Activated naive CD4-positive, alpha-beta T cell treated with anti-CD3 and anti-CD28 coated beads, Interleukin-2, amount 50 U/mL, for 16 hours (primary cell): ENCODE measurements at places on chromosomes 5 and 9.

- no peak for DNase-seq
These were observed 249.0 kb downstream of the MLLT3 start for GRCh38 chr9:20373263-20373662.

GRCh38 chr5:27015758-27016157 is 22.6 kb downstream of the CDH9 start:
- DNase-seq: no peak

DNA sequence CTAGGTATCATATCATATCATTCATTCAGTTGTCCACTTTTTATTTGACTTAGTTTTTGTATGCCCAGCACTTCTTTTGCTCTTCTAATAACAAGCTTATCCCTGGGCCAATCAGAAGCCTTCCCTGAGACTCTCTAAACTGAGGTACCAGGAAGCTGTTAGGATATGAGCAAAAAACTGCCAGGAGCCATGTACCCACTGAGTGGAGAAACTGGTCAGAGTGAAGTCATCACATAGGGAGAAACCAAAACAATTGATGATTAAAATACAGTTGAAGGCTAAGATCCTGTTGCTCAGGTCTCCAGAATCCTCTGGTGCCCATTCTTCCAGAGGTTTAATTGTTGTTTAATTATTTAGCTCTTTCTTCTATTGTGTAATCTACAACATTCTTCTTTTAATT is 120.2 kb downstream of the KIAA0825 start:
- no peak for DNase-seq

GRCh38 chr5:9350301-9350797 is 195.5 kb downstream of the SEMA5A start:
- DNase-seq: no peak

- no peak for DNase-seq
These were observed 29.3 kb upstream of the GNA14 start for GRCh38 chr9:77677397-77677796.

GRCh38 chr5:2556375-2556966 is 195.0 kb downstream of the IRX2 start:
- DNase-seq: no peak

DNA sequence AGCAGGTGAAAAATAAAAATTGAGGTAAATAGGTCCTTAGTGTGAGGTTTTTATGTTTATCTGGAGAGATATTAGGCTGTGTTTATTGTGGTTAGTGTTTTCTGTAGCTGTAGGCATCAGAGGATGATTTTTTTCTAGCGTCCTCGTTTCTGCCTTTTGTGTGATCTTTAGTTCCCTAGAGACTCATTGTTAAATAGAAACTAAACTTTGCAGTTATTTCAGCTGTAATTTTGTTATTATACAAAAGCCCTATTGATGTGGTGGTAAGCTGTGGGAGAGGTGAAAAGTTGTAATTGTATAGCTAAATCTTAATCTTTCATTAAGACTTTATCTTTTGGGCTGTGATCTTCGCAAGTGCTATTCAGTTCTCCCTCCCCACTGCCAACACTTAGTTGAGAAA is 340.3 kb downstream of the CYLC2 start:
- DNase-seq: no peak

DNA sequence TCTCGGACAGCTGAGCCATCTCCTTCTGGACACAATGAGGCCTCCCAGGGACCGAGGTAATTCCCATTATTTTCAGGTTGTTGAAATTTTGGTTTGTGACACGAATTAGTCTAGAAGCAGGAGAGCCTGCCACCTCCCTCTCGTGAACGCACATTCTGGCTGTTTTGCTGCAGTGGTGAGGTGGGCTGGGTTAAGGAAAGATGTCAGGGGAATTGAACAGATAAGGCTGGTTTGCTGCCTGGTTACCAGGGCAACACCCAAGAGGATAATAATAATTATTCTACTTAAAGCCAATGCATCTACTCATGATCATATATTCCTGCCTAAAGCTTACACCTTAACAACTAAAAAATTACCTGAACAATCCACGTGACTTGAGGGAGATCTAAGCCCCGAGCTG is 38.1 kb downstream of the DDX31 start:
- no peak for DNase-seq

DNA sequence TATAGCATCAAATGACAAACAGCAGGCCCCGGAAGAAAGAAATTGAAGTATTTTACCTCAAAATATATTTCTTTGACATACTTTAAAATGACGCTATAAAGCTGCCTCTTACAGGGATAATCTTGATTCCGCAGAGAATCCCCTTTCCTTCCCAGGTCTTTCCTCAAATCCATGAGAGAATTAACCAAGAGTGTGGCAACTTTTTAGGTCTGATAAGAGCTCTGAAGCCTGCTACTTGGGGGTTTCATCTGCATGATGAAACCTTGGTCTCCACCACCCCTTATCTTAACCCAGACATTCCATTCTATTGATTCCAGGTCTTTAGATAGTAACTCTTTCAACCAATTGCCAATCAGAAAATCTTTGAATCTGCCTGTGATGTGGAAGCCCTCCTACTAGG is 173.8 kb downstream of the CEMIP2 start:
- no peak for DNase-seq

DNA sequence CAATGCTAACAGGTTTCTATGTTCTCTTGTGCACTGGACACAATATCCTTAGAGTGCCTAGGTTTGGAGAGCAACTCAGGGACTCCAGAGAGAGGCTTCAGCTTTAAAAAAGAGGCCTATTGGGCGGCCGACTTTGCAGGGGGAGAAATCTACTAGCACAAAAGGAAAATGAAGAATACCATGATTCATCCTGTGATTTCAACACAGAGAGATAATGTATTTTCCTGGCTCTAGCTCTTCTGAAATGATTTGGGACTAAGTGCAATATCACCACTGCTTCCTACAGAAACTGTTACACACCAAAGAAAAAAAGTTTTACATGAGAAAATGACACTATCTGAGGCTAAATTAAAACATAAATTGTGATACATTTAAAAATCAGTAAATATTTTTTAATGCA is 146.1 kb upstream of the TSLP start:
- DNase-seq: no peak

DNA sequence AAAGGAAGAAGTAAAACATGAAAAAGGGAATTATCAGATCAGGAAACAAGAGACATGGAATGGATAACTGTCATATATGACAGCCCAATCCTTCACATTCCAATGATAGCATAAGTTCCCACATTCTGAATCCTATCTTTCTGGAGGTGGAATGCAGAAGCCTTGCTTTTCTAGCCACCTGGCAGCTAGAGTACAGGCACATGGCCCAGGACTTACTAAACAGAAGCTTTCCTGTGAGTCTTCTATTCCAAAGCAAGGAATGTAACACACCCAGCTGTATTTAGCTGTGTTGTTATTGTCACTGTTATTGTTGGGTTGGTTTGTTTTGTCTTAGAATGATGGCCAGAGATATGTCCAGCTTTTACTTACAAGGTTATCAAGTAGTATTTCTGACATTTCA is 780.5 kb upstream of the ZNF608 start:
- no peak for DNase-seq

DNA sequence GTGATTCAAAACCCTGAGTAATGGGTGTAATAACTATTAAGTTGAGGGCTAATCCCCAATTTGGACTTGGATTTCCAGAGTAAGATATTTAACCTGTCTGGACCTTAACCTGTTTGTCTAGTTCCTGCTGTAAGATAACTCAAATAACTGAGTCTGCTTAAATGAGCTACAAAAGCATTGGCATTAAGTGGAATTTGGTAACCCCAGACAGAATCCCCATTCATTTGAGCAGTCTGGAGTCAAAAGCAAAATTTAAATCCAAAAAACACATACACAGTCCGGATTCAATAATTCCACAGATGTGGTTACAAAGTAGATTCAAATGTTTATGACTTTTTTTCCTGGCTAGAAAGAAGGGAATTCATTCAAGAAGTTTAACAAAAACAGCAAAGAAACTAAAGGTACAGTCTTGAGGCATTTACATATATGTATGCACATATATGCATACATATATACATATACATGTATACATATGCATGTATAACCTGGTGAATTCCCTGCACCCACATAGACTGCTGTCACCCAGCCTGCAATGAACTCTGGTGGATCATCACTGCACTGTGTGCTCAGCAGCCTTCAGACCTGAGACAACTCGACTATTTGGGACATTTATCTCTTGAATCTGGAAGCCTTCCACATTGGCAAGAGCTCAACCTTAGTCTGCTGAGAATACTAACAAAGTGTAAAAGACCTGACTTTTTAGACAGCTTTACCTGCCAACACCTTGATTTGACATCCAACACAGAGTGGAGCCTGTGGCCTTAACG is 205.4 kb downstream of the LURAP1L start:
- DNase-seq: no peak

- DNase-seq: peak; percentile 81
These were observed 572 bp upstream of the MAN2A1 start for GRCh38 chr5:109688970-109689739.

DNA sequence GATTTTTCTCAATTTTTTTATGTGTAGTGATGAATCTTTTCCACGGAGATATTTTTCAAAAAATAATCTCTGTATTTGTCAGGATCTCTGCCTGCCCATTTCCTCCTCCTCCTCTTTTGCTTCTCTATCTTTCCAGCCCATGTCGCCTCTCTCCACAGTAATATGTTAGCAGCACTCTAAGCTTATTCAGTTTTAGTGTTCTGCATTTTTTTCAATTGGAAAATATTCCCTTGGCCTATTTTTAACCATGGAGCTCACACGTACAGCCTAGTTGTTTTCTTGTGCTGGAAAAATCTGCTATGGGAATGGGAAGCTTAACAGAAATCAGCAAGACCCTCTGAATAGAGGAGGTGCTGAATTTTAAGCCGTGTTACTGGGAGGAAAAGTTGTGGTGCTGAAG is 16.3 kb downstream of the TRPC7 start:
- no peak for DNase-seq

- DNase-seq: no peak
These were observed 32.1 kb downstream of the SNX24 start for GRCh38 chr5:122877518-122877917.
